ENCODE measurements at places on chromosomes 3 and 15.

DNA sequence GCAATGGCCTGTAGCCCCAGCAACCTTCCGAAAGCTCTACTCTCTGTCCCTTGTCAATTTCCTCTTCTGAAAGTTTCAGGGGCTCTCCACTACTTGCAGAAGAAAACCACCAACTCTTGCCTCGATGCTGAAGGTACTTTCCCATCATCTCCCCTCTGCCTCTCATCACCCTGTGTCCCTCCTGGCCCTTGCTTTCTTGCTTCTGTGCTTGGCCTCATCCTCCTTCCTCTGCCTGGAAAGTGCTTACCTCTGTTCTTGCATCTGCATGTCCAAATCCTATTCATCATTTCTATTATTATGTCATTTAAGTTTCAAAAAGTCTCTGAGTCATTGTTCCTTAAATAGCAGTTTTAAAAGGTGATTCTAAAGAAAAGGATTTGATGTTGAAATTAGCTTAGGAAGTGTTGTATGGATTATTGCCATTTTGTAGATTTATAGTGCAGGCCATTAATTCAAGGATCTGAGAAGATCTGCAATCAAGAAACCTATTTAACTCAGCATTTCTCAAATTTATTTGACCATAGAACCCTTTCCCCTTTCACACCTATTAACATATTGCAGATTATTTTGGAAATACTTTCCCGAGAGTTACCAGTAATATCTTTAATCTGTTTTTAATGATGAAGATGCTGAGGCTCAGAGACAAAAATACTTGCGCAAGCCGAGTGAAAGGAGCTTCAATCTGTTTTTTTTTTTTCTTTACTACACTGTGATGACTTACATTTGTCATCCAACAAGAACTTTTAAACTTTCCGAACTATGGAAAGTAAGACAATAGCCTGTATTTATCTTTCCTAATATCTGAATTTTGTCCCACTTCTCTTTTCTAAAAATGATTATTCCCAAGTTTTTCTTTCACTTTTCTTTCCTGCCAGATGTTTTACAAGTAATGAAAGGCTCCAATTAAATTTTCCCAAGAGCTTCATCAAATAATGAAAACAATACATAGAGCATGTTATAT, 22.3 kb upstream of the CFAP161 start:
- no peak for DNase-seq

GRCh38 chr3:20097015-20097414, 56.8 kb downstream of the KAT2B start:
- DNase-seq = no peak

- peak; percentile 35 for DNase-seq
These were observed 63.7 kb downstream of the SLC30A4 start for GRCh38 chr15:45458746-45459403.

- no peak for DNase-seq
These were observed 102.1 kb downstream of the DUT start for GRCh38 chr15:48433226-48433886.

GRCh38 chr3:13264468-13264795, 155.7 kb downstream of the NUP210 start:
- no peak for DNase-seq

GRCh38 chr3:131699001-131699400, 196.2 kb upstream of the MRPL3 start:
- no peak for DNase-seq

GRCh38 chr3:155420406-155420805, 126.9 kb upstream of the STRIT1 start:
- DNase-seq = no peak

GRCh38 chr3:122921791-122922651, 105.5 kb downstream of the SEMA5B start:
- DNase-seq = no peak

DNA sequence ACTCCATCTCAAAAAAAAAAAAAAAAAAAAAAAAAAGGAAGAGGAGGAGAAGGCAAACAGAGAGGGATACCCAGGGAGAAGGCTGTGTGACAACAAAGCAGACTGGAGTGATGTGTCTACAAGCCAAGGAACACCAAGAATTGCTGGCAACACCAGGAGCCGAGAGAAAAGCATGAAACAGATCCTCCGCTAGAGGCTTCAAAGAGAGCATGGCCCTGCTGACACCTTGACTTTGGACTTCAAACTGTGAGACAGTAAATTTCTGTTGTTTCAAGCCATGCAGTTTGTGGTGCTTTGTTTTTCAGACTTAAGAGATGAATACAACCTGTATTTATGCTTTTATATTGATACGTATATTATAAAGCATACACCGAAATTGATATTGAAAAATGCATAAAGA, 74.3 kb upstream of the TRA2B start:
- no peak for DNase-seq
